ENCODE measurements at places on chromosomes 7 and 10. TPM values are rescaled to one million over a fixed set of nuclear protein-coding genes. Genes with fewer than 3 reads are reported as not detected.

The NODAL gene
- total RNA-seq: not detected

The SMKR1 gene
- not detected for total RNA-seq

The MTERF1 gene
- 16.7 TPM for total RNA-seq

DNA sequence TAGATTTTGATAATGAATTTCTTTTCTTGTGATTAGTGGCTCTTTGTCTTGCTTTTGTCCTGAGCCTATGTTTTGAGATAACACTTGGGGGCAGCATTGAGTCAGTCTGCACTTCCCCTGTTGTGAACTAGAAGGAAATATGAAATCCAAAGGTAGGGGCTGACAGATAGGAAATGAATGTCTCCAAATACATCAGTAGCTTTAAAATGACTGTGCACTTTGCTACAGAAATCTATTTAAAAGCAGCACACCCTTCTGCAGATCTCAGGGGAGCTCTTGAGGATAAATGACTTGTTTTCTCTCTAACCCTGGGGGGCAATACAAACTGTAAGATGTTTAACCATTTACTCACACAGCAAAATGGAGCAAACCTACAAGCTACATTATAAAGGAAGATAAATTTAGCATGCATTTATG, 176.0 kb upstream of the MYO3A start:
- no peak overlapping the region for H3K4me3 ChIP-seq
- DNase-seq: no peak
- H3K36me3 ChIP-seq: no peaks in the 10 kb centered on the region
- H3K27ac ChIP-seq: no peak overlapping the region
- H3K27me3 ChIP-seq: no peaks in the 10 kb centered on the region
- H3K4me1 ChIP-seq: no peaks in the 10 kb centered on the region

DNA sequence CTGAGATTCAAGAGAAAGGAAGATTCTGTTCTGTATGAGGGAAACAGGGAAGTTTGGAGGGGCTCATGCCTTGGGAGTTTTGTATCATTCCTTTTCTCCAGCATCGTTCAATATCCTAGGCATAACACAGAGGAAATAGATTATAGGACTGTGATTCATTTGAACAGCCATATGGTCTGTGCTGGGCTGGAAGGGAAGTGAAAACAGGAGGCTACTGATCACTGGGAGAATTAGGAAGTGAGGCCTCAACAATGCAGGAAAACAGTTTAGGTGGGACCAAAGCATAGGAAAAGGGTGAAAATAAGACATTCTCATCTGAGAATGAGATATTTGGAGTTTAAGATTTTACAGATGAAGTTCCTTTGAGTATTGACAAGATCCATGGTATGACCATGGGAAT, 70.7 kb upstream of the MKX start:
- H3K4me3 ChIP-seq: no peak overlapping the region
- no peak overlapping the region for H3K27ac ChIP-seq
- peaks cover 2% of the 10 kb centered on the region for H3K4me1 ChIP-seq
- no peaks in the 10 kb centered on the region for H3K36me3 ChIP-seq
- DNase-seq: no peak
- no peaks in the 10 kb centered on the region for H3K27me3 ChIP-seq

DNA sequence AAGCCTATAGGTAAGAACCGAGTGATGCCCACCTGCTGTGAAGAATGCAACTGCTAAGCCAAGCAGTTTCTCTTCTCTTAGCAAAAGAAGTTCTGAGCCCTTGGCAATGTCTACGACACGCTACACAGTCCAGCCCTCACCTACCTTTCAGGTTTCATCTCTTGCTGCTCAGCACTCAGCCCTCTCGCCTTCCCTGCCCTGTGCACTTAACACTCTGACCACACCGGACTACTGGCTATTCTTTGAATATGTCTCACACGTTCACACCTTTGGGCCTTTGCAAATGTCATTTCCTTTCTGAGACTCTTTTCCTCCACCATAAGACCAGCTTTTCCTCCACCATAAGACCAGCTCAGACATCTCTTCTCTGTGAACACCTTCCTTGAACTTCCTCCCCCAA, 67.0 kb upstream of the ITGB1 start:
- H3K4me3 ChIP-seq: no peak overlapping the region
- no peaks in the 10 kb centered on the region for H3K4me1 ChIP-seq
- H3K27ac ChIP-seq: no peak overlapping the region
- no peak for DNase-seq
- H3K36me3 ChIP-seq: no peaks in the 10 kb centered on the region

- no peaks in the 10 kb centered on the region for H3K36me3 ChIP-seq
- H3K4me3 ChIP-seq: no peak overlapping the region
- no peak for DNase-seq
- no peak overlapping the region for H3K27ac ChIP-seq
Observed at GRCh38 chr7:15687546-15688278, 1.2 kb upstream of the MEOX2 start.

DNA sequence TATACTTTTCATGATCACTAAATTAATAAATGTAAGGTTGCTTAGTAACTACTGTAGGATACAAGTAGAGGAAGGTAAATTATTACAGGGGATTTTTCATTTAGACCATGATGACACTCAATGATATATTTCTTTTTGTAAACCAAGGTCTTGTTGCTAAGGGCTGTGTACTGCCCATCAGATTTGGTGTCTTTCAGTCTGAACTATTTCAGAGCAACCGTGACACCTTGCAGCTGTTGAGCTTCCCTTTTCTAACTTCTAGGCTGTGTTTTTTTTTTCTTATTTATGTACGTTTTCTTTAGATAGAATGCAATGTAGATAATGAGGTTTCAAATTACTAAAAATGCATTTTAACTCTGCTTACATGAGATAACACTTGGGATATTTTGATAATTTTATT, 292.0 kb upstream of the MBL2 start:
- H3K27me3 ChIP-seq: no peaks in the 10 kb centered on the region
- no peak overlapping the region for H3K4me3 ChIP-seq
- H3K27ac ChIP-seq: no peak overlapping the region
- H3K4me1 ChIP-seq: no peaks in the 10 kb centered on the region
- H3K36me3 ChIP-seq: no peaks in the 10 kb centered on the region
